ENCODE measurements at places on chromosomes 12 and 14.

DNA sequence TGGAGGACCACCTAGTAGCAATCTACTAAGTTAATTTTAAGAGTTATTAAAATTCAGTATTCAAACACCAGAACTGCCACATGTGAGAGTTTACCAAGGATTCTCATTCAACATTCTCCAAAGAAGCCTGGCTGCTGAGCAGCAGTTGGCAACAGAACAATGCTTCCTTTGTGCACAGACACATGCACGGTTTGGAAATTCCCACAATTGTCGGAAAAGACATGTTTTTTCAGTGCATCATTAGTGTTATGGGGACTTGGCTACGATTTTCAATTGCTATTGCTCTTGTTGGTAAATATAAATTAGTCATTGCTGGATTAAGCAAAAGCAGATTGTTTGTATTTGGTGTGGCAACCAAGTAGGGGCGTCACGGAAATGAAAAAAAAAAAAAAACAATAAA is 22.2 kb downstream of the ST8SIA1 start:
- DNase-seq, result no peak

GRCh38 chr12:77166696-77167095 is 101.3 kb upstream of the E2F7 start:
- DNase-seq, result no peak

- peak; percentile 90 for DNase-seq
These were observed at the start of gene PPP1CC for GRCh38 chr12:110742718-110743570. TSS of gene PPP1CC (minus strand) at chr12:110742891. CDS start at chr12:110742707, 184 bp downstream.

DNA sequence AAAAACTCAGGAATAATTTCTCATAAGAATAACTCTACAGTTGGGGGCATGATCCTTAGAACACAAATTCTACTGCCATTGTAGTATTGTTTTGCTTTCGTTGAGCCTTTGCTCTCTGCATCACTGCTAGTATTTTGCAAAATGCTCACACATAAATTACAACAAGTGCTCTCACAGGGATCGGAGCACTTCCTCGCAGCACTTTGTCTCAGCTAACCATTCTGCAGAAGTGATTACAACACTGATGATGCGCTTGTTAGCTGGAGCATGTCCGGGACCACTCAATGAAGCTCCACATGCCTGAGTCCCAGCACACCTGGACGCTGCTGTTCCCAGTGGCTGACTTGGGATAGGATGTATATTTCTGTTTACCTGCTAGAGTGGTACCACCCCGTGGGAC is 31.6 kb downstream of the MOAP1 start:
- DNase-seq, result no peak

- no peak for DNase-seq
These were observed 909.1 kb downstream of the TRHDE start for GRCh38 chr12:73181244-73181643.

DNA sequence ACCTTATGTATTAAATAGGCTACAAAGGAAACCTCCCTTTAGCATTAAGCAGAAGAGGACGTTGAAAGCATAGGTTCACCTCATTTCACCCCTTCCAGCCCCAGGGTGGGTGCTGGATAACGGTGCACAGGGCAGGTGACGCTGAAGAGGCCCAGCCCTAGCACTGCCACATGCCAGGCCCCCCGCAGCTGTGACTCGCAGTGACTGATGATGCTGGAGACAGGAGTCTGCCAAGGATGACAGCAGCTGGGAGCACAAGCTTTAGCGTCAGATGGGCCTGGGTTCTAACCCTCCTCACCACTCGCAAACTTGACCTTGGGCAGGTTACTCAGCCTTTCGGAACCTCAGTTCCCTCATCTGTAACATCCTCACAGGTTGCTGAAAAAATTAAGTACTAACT is 76.7 kb downstream of the TBK1 start:
- no peak for DNase-seq

DNA sequence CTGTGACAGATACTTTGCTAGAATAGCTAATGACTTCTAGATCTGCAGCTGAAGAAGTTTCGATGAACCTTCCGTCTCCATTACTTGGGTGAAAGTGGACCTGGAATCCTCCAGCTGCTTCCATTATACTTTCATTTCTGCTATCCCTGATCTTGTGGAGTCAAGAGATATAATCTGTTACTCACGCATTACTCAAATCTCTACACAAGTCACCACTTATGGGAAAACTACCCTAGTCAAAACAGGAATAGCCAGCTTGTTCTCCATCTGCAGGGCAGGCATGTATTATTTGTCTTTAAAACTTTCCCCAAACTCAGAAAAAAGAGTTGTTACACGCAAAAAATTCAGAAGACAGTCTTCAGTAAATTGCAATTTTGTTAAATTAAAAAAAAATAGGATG is 2.8 kb upstream of the KTN1 start:
- DNase-seq, result no peak

- no peak for DNase-seq
These were observed 79.0 kb downstream of the PLCZ1 start for GRCh38 chr12:18658829-18659228.

DNA sequence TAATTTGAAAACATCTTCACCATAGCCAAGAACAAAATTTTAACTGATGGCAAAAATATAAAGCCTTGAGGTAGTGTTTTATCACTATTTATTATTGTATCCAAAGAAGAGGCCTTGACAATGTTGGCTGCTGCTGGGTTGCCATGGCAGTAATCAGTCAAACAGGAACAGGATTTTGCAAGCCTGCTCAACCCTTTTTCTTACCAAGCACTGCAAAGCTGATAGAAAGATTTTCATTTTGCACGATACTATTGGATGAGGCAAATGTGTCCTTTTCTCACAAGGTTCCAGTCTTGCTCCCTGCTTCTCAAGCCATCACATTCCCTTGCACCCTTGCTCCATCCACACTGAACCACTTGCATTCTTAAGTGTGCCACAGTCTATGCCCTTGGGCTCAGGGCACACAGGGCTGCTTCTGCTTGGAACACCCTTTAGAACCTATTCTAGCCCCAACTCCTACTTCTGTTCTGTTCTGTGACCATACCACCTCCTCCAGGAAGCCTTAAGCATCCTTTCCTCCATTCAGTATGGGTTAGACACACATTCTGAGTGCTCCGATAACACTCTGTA is 76.5 kb upstream of the AMIGO2 start:
- DNase-seq, result no peak

DNA sequence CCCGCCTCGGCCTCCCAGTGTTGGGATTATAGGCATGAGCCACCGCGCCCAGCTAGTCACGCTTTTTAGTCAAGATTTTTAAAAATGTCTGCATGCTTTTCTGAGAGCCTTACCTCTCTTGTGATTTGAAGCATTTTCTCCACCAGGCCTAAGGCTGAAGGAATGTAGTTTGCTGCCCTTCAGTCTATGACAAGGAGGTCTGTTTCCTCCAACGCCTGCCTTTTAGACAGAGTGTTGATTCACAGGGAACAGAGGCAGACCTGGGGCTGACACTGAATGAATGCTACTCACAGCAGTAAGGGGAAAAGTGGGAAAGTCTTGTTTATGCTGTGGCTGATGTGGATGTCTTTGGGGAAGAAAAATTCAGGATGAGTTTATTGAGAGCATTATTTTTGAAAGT is 27.2 kb upstream of the MDM2 start:
- no peak for DNase-seq

DNA sequence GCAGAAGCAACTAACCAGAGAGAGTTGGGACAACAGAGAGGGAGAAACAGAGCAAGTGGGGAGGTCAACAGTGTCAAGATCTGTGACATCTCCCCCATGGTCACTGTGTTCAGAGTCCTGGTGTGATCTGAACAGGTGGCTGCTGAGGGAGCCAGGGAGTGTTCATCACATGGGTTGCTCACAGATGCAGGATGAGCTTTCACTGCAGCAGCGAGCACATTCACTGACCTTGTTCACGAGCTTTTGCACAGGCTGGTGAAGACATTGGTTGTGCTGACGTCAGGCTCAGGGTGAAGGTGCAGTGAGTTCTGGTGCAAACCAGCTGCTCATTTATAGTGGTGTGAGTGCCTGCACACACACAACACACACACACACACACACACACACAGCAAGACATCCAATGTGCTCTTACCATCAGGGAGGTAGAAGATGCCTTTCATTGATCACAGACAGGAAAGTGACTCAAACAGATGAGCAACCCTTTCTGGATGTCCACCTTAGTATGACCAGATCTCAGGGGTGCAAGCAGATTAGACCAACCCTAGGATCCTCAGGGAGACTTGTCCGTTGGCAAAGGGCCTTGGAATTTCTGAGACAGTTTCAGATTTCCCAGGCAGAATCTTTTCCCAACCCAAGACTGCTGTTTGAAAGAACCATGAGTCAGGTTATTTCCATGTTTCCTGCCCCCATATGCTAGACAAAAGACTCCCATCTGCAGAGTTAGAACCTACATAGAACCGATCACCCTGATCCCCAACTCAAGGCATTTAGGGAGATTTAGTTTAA is 44.3 kb upstream of the OR10AD1 start:
- DNase-seq, result no peak

GRCh38 chr12:6340745-6341416 is 995 bp downstream of the TNFRSF1A start:
- DNase-seq, result no peak

DNA sequence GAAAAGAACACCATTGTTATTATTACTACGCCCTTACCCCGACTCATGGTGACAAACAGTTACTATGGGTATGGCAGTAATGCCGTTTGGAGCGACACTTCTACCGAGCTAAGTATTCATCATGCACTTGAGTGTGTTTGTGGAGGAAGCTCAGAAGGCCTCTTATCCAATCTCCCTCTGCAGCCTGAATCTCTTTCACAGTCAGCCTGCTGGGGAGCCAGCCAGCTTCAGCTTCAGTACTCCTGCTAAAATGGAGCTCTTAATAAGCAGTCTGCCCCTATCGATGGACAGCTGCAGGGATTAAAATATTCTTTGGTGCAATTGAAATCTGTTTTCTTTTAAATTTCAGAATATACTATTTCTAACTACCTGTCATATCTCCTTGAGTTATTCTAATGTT is 24.7 kb upstream of the ATP5MC2 start:
- no peak for DNase-seq

DNA sequence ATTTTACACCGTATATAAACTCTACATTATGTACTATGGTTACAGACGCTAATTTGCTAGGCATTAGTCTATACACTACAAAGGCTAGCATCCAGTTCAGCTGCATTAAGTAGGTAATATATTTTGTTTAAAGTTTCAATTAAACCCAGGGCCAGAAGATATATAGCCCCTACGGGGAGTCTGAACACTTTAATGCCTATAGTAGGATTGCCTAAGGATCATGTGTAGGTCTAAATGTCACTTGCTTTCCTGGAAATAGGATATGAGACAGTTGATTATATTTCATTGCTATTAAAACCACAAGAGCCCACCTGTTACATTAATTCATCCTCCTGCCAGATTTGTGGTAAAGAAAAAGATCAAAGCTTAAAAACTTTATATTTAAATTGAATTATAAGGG is 286.9 kb downstream of the TMTC2 start:
- DNase-seq, result no peak

DNA sequence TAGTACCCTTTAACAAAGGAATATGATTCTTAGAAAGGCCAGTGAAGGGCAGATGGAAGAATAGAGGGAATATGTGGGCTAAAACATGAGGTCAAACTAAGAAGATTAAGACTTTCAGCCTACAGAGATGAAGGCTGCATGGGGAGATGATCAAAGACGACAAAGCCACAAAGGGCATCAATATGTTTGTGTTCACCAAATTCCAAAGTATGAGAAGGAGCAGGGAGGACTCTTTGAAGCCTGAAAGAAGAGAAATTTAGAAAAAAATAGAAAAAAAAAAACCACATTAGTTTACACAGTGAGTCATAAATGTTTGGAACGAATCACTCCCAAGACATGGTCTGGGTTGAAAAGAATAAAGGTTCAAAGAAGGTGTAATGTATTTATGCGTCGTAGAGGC is 131.8 kb downstream of the NEDD1 start:
- DNase-seq, result no peak

DNA sequence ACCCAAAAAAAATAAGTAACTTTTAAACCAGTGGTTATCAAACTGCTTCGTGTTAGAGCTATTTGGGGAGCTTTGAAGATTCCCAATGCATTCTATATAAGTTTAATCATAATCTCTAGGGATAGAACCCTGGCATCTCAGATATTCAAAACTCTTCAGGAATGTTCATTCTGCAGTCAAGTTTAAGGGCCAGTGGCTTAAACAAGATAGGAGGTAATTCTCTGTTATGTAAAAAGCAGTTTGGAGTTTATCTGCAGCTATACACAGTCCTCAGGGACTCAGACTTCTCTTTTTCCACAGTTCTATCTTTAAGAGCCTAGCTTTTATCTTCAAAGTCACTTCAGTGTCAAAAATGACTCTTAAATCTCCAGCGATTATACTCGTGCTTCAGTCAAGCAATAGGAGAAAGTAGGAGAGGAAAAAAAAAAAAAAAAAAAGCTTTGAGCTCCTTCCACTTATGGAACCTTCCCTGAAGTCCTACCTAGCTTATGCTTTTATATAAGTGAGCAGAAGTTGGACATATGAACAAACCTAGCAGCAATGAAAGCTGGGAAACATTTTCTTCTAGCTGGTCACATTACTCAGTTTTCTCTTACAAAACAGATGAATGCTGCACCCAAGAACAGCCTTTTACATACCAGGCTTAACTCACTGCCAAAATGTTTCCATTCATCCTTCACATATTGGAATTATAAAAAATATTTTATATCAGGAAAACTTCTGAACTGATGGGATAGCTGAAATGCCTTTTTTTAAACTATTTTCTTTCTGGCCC is 302.8 kb downstream of the FSCB start:
- no peak for DNase-seq

GRCh38 chr14:74824997-74825396 is 50.9 kb downstream of the PROX2 start:
- DNase-seq, result no peak

GRCh38 chr14:51424561-51425251 is 184.7 kb downstream of the TMX1 start:
- no peak for DNase-seq

- no peak for DNase-seq
These were observed 44.6 kb downstream of the CCDC85C start for GRCh38 chr14:99559286-99559990.

GRCh38 chr12:119914666-119915065 is 37.5 kb upstream of the CIT start:
- no peak for DNase-seq

All from activated gamma-delta T cell treated with Interleukin-2 at 50 U/mL for 16 hours (primary cell).